ENCODE measurements at places on chromosomes 2 and 18.

- DNase-seq, result no peak
Observed at GRCh38 chr18:48934415-48934722, 16.4 kb downstream of the SMAD7 start.

DNA sequence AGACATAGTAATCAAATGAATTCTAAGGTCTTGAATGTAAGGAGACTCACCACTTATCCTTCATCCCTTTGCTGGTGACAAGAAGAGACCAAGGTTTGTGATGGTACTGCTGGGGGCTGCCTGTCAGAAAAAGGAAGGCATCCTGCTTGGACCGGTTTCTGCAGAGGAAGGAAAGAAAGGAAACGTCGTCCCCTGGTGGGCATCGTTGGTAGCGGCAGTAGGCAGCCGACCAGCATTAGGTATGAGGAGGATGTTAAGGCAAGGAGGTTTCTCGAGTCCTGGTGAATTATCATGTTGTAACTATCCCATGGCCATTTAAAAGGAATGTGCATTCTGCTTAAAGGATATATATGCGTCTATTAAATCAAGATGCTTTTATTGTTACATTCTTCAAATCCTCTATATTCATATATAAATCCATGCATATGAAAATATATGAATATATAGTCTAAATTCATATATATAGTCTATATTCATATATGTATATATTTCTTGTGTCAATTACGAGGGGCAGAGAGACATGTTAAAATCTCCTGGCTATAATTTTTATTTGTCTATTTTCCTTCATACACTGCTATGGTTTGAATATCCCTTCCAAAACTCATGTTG lies 94.4 kb upstream of the TGFA start:
- no peak for DNase-seq

DNA sequence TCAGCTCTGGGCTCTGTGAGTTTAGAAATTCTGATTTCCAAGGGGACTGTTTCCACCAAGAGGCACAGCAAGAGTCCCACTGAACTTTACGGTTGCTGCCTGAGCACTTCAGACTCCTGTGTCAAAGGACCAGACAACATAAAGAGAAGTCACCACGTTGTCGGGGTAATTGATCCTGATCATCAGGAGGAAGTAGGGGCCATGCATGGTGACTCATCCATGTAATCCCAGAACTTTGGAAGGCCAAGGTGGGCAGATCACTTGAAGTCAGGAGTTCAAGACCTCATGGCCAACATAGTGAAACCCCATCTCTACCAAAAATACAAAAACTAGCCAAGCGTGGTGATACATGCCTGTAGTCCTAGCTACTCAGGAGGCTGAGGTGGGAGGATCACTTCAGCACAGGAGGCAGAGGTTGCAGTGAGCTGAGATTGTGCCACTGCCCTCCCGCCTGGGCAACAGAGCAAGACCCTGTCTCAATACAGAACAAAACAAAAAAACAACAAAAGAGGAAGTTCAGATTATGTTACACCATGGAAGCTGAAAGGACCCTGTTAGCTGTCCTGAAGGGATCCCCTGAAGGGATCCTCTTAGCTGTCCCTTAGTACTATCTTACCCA lies 9.4 kb upstream of the ASXL2 start:
- DNase-seq, result no peak

GRCh38 chr2:160325418-160325817 lies 125.3 kb upstream of the ITGB6 start:
- DNase-seq, result no peak

- DNase-seq, result no peak
Observed at GRCh38 chr2:24461685-24462084, 29.4 kb upstream of the NCOA1 start.

DNA sequence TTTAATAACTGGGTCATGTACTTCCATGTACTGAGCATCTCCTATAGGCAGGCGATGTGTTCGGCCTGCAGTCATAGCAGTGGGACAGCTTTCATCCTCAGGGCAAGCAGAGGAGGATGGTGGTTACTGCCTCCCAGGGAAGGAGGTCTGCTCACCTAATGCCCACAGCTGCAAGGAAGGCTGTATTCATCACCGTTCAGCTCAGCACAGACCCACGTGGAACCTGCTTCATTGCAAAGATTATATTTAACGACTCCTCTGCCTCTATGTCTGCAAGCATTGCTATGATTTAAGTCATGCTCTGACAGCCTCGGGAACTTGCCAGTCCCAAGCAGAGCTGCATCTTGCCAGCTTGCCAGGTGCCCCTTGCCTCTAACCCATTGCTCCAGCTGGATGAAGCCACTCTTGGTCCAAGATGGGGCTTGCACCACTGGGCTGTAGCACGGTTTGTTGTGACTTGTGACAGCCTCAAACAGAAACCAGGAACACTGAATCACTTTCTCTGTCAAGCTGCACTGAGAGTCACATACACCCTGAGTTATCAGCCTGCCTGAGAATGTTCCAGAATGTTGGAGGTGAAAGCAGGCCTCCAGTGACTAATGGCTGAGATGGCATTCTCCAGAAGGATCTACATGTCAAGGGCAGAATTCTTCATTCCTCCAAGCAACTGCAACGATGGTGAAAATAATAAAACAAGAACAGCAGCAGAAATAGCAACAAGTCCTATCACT lies 651.1 kb upstream of the ID2 start:
- no peak for DNase-seq

- no peak for DNase-seq
Observed at GRCh38 chr2:177742851-177743250, 329.7 kb downstream of the PDE11A start.

DNA sequence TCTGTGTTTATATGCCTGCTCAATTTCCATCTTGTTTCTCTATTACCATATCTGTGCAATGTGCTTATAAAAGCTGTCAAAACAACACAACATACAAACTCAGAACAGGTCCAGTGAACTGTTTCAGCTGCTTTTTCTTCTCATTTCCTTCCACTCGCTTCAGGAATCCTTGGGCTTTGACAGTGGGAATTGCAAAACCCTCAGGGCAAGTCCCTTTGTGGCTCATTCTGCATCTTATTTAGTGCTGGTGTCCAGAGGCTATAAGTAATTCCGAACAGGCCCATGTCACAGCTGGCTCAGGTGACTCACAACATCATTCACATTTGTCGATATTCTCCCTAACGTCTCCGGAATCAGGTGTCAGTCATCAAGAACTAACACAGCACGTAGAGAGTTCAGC lies 309.9 kb upstream of the ZNF521 start:
- no peak for DNase-seq

- DNase-seq, result no peak
Observed at GRCh38 chr2:23436346-23437098, 51.5 kb downstream of the KLHL29 start.

GRCh38 chr2:29766191-29766590 lies 155.2 kb downstream of the ALK start:
- DNase-seq, result peak; percentile 27

GRCh38 chr2:158717366-158718195 lies 77.5 kb upstream of the DAPL1 start:
- no peak for DNase-seq

DNA sequence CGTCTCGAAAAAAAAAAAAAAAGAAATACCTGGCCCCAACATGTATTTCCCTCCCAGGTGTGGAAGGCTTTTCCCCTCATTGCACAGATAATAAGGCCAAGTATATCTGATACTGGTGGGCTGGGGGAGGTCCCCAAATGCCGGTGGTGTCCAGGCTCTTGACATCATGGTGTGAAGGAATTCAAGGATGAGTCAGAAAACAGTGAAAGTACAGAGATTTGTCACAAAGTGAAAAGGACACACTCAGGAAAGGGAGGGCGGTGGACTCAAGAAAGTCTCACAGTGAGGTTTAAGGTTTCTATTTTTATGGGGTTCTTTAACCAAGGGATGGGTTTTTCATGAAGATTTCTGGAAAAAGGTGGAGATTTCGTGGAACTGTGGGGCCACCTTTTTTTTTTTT lies 37.8 kb upstream of the FZD5 start:
- DNase-seq, result no peak

- DNase-seq, result no peak
Observed at GRCh38 chr2:215811409-215812345, 201.7 kb downstream of the MREG start.

GRCh38 chr2:141605163-141605562 lies 525.7 kb downstream of the LRP1B start:
- DNase-seq, result no peak

GRCh38 chr2:55946793-55947192 lies 23.2 kb upstream of the EFEMP1 start:
- no peak for DNase-seq

DNA sequence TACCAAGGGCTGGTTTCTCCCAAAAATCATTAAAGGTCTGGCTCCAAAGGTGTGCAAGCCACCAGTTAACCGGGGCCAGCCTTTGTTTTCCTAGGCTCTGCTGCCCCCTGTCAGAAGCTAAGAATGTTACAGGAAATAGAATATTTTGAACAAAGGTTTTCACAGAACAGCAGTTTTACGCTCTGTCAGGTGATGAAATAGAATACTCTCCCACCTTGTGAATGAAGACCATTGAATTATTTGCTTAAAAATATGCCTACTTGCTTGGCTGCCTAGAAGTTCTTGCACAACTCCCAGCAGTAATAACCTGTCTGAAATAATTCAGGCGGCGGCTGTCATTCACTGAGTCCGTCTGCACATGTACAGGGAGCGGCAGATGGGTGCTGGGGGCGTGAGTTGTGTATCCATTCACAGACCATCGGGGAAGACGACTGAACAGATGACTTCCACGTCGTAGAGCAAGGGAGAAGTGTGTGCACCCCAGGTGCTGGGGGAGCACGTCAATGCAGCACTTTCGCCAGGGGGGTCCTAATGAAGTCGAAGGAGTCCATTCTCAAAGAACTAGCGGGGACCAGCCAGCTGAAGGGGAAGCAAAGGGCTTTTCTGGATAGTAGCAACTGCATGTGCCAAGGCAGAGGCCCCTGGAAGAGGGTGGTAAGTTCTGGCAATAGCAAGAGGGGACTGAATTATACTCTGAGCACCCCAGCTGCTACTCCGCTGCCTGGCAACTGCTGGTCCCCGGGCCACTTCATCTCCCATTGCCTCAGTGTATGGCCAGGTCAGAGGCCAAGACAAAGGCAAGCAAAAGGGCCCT lies 56.1 kb downstream of the SF3B1 start:
- no peak for DNase-seq

- DNase-seq, result no peak
Observed at GRCh38 chr2:64625299-64626145, 28.2 kb downstream of the SERTAD2 start.

- DNase-seq, result no peak
Observed at GRCh38 chr2:7709907-7710306, 792.7 kb downstream of the RNF144A start.
